SHP77 treated with DMSO at 0.1 percent for 48 hours (cell line): ENCODE measurements at places on chromosomes 6 and 20.

DNA sequence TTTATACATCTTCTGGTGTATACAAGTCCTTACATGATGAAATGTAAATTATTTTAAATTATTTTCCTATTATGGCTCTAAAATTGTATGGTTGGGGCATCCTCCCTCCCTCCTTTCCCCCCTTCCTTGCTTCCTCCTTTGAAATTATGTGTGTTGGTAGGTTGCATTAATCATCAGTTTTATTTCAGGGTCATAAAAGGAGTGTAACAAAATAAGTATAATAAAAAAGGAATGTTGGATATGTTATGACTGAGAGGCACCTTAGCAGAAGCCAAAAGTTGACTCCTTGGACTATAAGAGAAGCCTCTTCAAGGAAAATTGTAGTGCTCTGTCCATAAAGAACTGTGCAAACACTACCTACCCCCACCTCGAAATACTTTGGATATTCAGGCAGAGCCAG lies 46.6 kb upstream of the PTPRK start:
- DNase-seq = no peak

DNA sequence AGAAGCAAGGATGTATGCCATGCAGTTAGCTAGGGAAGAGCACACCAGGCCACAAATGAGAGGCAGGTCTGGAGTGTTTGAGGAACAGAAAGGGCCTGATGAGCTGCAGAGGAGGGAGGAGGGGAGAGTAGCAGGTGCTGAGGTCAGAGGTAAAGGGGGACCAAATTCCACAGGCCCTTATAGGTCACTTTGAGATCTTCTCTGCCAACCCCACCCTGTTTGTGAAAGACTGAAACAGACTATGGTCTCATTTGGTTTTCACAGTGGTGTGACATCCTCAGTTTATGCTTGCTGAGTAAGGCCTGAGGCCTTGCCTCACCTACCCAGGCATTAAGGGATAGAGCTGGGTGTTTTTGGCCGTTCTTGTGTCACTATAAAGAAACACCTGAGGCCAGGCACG lies 187.7 kb upstream of the MYLIP start:
- no peak for DNase-seq

GRCh38 chr20:34300809-34301586 lies 2.2 kb downstream of the AHCY start:
- no peak for DNase-seq

DNA sequence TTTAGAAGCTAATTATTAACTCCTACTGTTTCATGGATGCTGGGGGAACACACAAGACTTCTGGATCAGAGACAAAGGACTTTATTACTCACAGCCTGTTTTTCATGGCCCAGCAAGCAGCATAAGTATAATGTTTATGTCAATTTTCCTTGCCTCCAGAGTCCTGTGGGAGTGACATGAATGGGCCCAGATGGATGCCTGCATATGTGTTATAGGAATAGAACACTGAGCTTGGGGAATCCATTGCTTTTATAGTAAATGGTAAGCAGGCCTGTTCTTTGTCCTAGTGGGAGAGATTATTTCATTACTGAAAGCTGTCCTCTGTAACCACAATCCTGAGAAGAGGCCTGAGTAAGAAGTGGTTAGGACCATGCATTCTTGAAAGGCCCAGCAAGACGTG lies 25.6 kb downstream of the BLTP3A start:
- DNase-seq = no peak

GRCh38 chr6:107118976-107119375 lies 3.7 kb upstream of the BEND3 start:
- no peak for DNase-seq

DNA sequence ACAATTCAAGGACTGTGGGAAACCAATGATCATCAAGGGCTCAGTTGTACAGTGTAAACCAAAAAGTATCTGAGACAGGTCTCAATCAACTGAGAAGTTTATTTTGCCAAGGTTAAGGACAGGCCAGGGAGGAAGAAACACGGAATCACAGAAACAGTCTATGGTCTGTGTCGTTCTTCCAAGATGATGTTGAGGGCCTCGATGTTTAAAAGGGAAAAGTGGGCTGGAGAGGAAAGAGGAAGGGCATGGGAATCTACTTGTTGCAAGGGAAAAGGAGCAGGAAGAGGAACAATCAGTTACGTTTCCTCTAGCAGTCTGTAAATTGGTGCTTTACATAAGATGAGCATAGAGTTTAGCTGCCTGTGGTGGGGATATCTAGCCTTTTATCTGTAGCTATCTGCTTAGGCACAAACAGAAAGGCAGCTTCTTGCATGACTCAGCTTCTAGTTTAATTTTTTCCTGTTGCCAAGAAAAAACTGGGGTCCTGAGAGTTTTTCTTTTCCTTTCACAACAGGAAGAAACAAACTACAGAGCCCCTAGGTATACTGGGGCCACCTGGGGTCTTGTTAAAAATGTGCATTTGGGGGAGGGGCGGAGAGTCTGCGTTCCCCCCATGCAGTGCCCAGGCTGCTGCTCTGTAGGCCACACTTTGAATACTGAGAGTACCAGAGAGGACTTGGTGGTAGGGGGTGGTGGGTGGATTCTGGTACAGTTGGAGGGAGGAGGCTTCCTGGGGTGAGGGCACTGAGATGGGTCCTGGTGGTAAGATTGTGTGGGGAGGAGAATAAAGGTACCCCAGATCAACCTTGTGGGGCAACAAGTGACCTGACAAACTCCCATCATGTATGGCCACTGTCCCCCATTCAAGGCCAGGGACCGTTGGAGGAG lies 35.3 kb upstream of the EZR start:
- DNase-seq = no peak

GRCh38 chr6:37503309-37503965 lies 3.7 kb upstream of the CCDC167 start:
- no peak for DNase-seq

DNA sequence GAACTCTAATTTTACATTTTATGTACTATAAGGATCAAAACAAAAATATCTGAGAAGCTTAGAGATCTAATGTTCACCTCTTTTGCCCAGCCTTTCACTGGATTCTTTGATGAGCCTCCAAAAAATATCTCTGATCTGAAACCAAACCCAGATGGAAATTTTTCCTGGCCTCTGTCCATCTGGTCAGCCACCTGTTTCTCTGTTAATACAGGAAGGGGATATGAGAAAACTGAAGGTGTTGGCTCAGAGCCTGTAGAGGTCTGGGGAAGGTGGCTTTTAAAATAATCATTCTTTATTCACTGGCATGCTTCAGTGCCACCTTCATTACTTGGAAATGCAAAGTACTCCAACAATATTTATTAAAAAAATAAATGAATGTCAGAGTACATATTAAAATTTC lies 8.5 kb upstream of the MCM3 start:
- no peak for DNase-seq

DNA sequence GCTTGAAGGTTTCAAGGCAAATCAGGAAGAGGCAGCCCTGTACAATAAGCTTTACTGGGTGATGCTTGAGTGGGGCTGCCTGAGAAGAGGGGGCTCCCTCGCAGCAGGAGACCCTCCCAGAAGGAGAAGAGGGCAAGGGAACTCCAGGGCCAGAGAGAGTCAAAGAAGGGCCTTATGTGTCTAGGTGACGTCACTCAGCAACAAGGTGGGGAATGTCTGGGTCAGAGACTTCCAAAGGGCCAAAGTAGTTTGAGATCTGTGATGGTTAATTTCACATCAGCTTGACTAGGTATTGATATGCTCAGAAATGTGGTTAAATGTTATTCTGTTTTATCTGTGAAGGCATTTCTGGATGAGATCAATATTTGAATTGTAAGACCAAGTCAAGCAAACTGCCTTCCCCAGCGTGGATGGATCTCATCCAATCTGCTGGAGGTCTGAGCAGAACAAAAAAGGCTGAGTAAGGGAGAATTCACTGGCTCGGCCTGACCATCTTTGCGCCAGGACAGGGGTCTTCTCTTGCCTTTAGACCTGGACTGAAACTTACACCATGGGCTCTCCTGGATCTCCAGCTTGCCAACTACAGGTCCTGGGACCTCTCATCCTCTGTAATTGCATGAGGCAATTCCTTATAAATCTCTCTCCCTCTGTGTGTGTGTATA lies 35.9 kb downstream of the MAS1 start:
- DNase-seq = no peak

GRCh38 chr20:10006447-10007090 lies 28.2 kb upstream of the ANKEF1 start:
- no peak for DNase-seq

- DNase-seq = no peak
Measured at GRCh38 chr6:72212686-72213085, 326.3 kb downstream of the RIMS1 start.

GRCh38 chr6:113120582-113121285 lies 736.4 kb upstream of the MARCKS start:
- no peak for DNase-seq

GRCh38 chr20:48321271-48321670 lies 506.5 kb downstream of the PREX1 start:
- DNase-seq = no peak

DNA sequence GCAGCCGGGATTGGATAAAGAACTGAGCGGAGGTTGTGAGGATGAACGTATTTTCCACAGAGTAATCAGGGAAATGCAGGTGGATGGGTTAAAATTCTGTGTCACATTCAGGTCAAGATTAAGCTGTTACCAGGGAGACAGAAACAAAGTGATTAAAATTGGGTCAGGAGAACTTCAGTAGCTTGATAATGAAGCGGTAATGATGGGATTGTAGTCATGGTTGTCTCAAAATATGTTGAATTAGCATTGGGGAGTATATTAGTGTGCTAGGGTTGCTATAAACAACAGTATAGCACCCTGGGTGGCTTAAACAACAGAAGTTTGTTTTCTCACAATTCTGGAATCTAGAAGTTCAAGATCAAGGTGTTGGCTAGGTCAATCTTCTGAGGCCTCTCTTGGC lies 155.5 kb downstream of the GJA1 start:
- DNase-seq = no peak

DNA sequence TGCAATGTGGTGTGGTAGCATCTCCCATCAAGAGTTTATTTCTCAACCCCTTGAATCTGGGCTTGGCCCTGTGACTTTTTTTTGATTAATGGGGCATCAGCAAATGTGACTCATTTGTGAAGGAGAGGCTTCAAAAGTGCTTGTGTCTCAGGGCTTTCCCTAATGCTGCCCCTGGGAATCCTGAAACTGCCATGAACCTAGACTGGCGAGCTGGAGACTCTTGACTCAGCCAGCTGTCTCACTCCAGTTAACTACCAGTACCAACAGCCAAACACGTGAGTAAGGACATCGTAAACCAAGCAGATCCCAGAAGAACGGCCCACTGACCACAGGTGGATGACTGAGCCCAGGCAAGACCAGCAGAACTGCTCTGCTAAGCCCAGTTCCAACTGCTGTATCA lies 72.8 kb upstream of the ADTRP start:
- DNase-seq = no peak

DNA sequence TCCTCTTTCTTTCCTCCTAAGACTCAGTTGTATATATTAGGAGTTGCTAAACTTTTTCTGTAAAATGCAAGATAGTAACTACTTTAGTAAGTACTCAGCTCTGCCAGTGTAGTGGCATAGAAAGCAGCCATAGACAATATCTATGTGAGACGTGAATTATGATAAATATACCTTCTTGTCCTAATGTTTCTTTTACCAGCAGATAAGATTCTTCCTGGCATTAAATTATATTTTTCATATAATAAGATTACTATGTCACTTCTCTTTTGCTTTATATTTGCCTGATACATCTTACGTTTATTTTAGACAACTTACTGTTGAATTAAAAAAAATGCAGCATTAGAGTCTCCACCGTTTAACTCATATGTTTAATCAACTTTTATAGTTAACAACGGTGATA lies 51.7 kb downstream of the HDGFL1 start:
- DNase-seq = no peak

GRCh38 chr6:140594806-140595128 lies 1220.3 kb upstream of the CITED2 start:
- no peak for DNase-seq

DNA sequence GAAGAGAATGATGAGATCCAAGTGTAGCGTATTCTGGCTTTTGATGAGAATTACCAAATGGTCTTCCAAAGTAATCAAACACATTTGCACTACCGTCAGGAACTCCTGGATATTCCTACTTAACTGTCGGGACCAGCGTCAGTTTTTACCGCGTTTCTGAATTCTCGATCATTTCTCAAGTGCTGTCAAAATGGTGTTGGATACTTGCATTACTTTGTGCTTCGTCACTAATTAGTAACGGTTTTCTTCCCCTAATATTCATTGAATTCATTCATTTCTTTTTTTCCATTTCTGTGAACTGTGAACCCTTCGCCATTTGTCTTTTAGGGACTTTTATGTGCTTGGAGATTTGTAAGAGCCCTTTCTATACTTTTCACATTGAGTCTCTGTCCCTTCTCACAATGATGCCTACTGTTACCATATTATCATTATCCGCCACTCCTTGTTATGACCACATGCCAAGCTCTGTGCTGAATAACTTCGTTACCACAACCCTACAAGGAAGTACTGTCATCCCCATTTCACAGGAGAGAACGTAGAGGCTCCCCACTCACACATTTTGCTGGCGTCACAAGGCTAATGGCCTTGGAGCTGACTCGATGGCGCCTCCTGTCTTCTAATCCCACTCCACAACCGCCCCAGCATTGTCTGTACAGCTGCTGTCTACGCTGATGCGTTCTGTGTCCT lies 74.2 kb upstream of the QKI start:
- no peak for DNase-seq

DNA sequence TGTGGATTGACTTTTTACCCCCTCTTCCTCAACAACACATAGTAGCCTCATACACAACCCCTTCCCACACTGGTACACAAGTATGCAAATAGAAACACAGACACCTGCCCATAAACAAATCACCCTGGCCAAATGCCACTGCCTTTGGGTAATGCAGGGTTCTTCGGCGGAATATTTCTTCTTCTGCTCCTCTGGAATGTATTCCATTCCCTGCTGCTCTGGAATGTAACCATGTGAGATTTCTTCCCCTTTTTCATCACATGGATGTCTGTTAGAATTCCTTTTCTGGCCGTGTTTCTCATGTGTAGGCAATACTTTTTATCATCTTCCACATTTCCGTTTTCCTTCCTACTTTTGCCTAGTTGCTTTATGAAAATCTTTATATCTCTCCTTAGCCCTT lies 76.1 kb upstream of the TPD52L1 start:
- DNase-seq = no peak

- DNase-seq = no peak
Measured at GRCh38 chr20:3502878-3503277, 32.1 kb downstream of the ATRN start.

DNA sequence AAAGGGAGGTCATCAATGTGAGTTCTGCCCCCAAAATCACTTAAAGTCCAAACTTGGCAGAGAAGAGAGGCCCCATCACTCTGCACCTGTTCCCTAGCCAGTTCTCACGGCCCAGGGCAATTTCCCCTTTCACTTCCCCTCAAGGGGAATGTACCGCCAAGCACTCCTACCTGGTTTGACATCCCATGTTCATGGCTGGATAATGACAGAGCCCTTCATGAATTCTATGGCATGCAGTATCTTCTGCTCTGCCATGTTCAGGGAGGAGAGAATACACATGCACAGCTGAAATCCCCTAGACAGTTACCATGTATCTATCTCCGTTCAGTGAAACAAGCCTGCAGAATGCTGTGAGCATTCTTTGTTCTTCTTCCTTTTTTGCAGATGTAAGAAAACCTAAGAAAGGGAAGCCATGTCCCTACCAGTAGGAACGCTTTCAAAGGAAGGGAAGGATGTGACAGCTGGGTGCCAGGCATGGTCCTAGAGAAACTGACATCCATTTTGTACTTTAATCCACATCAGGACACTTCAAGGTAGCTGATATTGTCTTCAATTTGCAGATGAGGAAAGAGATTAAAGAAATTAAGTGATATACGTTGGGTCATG lies 79.8 kb upstream of the ARID1B start:
- no peak for DNase-seq
